Hematopoietic multipotent progenitor cell treated with erythropoietin and hydrocortisone succinate and interleukin-3 and kit ligand, for 15 days (in vitro differentiated cells): ENCODE measurements at places on chromosomes 16 and 17.
A peak's percentile ranks its signal among the peaks of the same experiment; 100 is the strongest.

DNA sequence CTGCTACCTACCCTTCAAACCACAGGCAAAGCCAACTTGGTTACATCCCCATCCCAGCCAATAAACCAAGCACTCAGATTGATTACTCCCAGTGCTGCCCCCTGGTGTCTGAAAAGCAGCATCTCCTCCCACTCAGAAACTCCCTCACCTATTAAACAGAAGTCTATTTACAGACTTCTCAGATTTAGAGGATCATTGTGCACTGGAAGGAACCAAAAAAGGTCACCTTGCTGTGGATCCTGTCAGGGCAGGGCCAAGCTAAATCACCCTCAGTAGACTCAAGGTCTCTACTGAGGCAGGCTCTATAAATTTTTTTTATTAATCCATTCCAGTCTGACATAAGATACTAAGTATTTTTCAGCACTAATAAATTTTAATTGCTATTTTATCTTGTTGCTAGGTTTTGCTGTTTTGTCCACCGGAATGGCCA lies 17.6 kb downstream of the HIGD1B start:
- DNase-seq, result peak; percentile 74

GRCh38 chr16:53583401-53583800 lies 80.4 kb upstream of the AKTIP start:
- DNase-seq, result no peak

DNA sequence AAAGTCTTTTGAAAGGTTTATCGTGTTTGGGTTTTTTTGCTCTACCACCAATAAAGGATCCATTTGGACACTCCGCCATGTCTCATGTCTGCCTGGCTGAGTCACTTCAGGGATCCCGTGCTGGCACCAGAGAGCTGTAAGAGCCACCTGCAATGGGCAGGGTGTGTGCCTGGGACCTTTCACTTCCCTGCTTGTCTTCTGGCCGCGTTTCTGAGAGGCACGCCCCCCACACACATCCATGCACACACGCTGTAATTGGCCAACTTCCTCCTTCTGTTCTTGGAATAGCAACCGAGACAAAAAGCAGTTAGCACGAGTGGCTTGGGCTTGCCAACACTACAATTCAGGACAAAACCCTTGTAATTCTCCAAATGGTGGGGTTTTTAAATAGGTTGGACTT lies 9.8 kb upstream of the SOST start:
- DNase-seq, result no peak

DNA sequence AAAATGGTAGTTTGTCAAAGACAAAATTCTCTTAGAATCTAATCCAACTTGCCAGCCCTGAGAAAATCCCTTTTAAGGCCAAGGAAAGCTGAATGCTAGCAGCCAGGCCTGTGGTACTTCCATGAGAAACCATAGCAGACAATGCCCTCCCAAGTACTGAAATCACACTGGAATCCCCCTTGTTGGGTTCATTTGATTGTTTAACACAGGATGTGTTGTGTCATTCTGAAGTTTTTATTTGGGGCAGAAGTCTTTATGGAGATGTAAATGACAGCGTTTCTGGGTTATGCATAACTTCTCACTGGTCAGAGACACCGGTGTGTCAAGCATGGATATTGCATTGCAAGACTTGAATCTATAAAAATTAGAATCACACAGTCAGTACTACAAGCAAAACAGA lies 6.0 kb upstream of the ARL2BP start:
- no peak for DNase-seq

DNA sequence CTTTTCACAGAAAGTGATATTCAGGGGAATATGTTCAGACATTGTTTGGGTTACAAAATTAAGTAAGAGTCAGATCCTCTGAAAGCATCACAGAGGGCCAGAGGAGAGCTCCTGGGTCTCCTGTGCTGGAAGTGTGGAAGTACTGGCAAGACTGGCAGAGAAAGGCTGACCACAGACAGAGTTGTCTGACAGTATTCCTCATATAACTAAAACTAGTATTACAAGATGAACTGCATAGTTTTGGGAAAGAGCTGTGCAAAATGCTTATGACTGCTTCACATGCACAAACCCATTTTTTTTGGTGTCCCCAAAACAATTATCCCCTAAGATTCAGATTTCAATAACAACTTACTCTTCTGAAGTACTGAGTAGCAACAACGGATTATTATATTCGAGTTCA lies 35.2 kb downstream of the N4BP1 start:
- no peak for DNase-seq

DNA sequence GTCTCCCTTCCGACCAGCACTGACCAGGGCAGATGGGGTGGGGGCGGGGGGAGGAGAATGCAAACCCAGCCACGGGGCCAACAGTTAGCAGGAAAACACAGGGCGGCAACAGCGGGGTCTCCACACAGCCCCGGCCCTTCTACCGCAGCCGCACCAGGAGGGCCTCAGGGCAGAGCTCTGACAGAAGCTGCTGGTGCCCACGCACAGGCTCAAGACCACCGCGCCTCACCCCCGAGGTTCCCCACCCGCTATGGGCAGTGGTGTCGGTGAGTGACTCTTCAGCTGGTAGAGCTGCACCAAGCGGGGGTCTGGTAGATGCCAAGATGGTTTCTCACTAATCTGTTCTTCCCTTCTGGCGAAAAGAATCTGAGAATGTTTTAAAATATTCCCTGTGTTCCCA lies 16.1 kb downstream of the HAGH start:
- no peak for DNase-seq

DNA sequence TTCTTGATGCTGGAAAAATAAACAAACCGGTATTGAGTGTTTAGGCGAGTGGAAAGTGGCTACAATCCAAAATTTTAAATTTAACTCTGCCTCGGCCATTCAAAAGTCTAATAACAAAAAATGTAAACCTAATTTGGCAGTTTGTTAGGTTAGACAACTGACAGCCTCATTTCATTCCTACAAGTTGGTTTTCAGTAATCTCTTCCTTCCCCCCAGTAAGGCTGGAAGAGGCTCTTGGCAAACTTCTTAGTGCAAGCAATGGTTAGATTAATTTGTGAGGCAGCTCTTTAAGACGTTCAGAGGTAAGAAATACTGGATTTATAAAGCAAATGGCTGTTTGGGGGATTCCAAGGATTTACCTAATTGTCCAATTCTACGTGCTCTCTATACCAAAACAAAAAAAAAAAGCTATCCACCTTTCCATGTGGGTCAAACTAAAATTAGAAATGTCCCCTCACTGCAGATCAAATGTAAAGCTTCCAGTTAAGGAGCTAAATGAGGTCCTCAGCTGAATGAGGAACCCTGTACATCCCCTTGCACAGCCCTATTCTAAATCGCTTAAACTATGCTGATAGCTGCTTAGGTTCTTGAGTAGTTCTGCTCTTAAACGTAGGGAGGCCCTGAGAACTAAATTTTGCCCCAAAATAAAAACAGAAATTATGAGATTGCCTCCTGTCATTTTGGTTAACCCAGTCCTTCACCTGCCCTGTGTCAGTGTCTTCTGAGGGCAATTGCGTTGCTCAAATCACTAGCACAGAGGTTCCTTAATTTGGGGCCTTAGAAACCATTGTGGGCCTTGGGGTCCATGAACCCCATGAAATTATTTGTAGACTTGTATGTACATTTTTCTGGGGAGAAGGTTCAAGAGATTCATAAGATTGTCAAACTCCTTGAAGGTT lies 2.9 kb downstream of the HEXIM1 start:
- DNase-seq, result no peak

DNA sequence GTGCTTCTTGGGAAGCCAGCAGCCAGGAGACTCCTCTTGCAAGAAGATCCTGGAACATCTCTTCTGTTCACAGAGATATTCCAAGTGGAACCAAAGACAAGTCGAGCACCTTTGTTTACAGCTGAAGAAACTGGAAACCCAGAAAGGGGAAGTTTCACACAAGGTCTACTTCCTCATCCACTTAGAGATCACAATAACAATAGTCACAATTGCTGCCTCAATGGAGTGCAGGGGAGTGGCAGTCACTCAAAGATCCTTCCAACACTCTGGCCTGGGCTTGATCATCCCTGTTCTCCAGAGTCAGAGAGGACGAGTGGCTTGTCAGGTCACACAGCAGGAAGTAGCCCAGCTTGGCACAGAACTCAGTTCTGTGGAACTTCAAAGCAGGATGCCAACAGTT lies 46.9 kb upstream of the SIAH1 start:
- DNase-seq, result no peak

DNA sequence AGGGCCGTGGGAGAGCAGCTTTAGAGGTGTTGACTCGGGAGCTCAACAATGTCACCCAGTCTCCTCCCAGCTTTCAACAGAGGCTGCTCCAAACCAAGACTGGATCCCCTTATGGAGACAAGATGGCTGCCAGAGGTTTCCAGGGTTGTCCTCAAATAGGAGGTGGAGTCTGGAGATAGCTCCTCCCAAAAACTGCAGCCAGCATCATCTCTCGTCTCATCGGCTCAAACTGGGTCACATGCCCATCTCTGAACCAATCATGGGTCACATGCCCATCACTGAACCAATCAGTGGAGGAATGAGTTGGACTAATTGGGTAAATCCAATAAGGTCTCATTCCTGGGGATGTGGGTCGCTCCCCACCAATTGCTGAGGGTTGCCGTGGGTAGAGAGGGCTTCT lies 41.1 kb upstream of the C16orf82 start:
- DNase-seq, result no peak

DNA sequence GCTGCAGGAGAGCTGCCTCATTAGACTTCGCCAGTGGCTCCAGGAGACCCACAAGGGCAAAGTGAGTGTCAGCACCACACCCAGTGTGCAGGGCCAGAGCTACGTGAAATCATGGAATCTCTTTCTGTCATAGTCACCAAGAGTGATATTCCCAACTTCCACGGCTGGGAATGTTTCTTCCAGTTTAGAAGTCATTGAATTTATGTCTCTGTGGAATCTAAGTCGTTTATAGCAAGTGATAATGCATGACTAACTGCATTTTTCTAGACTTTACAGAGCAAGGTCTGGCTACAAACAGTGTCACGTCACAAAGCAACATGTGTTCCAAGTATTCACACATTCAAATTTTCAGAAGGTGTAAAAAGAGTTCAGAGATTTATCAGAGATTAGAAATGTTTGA lies 55.5 kb downstream of the SEC14L1 start:
- no peak for DNase-seq

- DNase-seq, result no peak
Measured at GRCh38 chr17:10217916-10218315, 19.5 kb upstream of the GAS7 start.
